Activated CD4-positive, alpha-beta T cell treated with anti-CD3 and anti-CD28 coated beads, Interleukin-2, amount 10 ng/mL, durations not matched to agents 7 days and 5 days (primary cell): ENCODE measurements at places on chromosomes 7 and 10. TPM values are rescaled to one million over a fixed set of nuclear protein-coding genes. Genes with fewer than 3 reads are reported as not detected.

- peak; percentile 85 for DNase-seq
Observed at GRCh38 chr10:101031796-101032636, 982 bp downstream of the SFXN3 start.

DNA sequence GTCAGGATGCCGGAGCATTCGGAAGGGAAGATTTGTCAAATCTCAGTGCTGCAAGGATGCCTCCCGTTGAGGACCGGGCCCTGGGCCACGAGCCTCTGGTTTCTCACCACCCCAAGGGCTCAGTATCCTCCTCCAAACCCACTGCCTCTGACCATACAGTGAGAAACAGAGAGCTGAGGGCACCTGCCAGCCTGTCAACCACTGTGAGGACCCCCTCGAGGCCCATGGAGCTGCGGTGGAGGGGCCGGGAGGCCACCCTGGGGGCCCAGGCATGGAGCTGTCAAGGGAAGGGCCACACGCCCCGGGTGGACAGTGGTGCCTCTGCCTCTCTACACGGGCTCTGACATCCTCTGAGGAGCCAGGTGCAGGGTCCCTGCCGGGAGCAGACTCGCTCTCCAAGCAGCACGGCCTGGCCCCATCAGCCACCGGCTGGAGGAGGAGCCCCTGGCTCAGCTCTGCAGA lies 248.0 kb upstream of the TCERG1L start:
- DNase-seq, result no peak

- DNase-seq, result no peak
Observed at GRCh38 chr7:99195867-99196266, 12.0 kb downstream of the KPNA7 start.

GRCh38 chr7:139603282-139603681 lies 79.8 kb downstream of the CLEC2L start:
- DNase-seq, result no peak

Gene TMEM229A
- not detected for total RNA-seq

Gene SPDYE16
- 0.58 TPM for total RNA-seq
